ENCODE measurements at places on chromosomes 12 and 14.

DNA sequence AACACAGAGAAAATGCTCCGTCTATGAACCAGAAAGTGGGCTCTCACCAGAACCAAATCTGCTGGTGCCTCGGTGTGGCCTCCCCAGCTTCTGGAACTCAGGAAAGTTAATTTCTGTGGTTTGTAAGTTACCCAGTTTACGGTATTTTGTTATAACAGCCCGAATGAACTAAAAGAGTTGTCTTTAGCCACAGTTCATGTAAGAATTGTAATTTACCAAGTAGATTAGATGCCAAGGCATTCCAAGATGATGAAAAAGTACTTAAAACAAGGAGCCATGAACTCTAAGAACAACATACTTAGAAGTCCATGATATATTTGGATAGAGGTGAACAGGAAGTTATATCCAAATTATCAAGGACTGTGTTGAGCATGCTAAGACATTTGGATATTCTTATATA, 259.9 kb upstream of the GARIN6 start:
- DNase-seq, result no peak

DNA sequence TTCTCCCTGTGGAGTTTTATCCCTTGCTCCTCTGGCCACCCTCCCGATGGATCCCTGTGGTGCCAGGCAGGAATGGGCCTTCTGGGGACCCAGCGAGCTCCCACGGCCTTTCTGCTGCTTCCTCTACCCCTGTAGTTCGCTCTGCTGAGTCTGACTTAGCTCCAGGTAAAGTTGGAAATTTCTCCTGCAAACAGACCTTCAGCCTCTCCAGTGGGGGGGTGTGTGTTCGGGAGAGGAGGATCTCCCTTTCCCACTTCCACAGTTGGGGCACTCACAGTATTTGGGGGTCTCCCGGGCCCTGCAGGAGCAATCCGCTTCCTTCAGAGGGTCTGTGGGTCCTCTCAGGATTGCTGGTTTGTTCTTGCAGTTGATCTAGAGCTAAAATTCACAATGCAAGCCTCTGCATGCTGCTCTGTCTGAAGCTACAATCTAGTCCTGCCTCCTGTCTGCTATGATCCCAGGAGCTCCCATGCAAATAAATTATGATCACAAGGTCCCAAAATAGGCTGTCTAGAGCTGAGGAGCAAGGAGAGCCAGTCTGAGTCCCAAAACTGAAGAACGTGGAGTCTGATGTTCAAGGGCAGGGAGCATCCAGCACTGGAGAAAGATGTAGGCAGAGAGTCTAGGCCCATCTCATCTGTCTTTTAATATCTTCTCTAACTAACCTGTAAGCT, 18.3 kb downstream of the MTRFR start:
- no peak for DNase-seq

DNA sequence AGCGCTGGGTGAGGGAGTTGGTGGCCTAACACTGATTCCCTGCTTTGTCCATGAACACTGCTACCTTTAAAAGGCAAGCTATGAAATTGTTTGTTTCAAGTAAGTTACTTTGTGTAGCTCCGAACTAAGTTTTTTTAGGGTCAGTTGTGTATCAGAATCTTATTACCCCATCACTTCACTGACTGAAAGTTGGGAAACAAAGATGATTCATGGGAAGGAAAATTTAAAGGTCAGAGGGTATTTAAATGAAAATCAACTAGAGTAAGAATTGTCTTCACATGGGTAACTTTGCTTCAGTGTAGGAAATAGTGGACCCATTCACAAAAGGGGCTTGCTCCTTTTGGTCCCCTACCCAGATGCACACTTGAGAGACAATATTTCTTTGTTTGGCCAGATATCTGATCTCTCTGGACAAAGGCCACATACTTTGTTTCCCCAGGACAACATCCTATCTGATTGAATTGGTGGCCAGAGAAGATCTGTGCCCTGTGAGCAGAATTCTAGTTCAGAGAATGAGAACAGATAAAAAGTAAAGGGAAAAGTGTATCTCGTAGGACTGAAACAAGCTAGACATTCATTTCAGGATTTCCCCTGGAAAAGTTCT, 53.5 kb downstream of the RAB35 start:
- no peak for DNase-seq

- no peak for DNase-seq
These were observed 244.2 kb downstream of the DPF3 start for GRCh38 chr14:72649603-72650227.

- DNase-seq, result no peak
These were observed 284.7 kb upstream of the PWP1 start for GRCh38 chr12:107400686-107401447.

DNA sequence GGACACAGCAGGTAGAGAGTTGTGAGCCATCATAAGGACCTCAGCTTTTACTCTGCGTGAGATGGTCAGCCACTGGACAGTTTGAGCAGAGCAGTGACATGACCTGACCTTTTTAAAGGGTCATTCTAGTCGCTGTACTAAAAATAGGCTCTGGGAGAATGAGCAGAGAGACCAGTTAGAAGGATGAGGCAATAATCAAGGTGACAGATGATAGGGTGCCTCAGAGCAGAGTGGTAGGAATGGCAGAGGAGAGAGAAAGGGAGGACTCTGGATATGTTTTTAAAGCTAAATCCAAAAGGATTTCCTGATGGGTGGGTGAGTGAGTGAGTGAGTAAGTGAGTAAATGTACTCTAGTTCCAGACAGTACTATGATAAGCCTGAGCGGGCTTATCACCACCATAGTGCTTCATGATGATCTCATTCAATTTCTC, 83.6 kb upstream of the ARHGAP5 start:
- DNase-seq, result no peak

GRCh38 chr14:81416981-81417380, 16.9 kb upstream of the STON2 start:
- DNase-seq, result no peak

DNA sequence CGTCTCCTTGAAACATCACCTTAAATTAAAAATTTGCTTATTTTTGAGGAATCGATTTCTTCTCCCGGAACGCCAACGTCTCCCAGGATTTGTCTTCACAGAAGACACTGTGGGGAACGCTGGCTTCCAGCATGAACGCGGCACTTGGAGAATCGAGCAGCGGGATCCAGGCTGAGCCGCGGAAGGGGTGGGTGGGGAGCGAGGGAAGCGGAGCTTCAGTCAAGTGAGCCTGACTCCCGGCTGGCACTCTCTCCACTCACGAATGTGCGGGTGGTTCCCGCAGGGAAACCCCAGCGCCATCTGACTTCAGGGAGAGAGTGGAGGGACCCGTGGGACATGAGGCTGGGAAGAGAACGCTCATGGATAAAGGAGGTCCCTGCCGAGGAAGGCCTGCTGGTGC, 506.0 kb upstream of the TMEM132C start:
- DNase-seq, result no peak

GRCh38 chr12:32069071-32069470, 37.6 kb upstream of the BICD1 start:
- DNase-seq, result no peak

Measured in activated naive CD4-positive, alpha-beta T cell (primary cell).